ENCODE measurements at places on chromosomes 3 and 15. TPM values are rescaled to one million over a fixed set of nuclear protein-coding genes. Genes with fewer than 3 reads are reported as not detected.

GRCh38 chr3:77038930-77039605 lies 831 bp upstream of the ROBO2 start:
- DNase-seq, result peak; percentile 19

COLQ gene
- 0.29 TPM for total RNA-seq

DNA sequence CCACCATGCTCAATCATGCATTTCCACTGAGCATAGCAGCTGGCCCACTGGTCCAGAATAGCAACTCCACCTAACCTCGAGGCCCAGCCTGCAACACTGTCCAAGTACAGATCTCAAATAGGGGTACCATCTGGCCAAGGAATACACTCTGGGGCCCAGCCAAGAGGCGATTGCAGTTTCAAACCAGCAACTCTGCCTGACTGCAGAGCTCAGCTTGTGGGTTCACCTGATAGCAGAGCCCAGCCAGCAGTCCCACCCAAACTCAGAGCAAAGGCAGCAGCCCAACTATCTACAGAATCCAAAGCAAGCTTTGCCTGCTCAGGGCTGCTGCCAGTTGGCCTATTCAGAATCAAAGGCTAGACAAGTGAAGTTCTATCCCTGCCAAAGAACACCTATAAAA lies 30.5 kb downstream of the POLQ start:
- no peak for DNase-seq

DNA sequence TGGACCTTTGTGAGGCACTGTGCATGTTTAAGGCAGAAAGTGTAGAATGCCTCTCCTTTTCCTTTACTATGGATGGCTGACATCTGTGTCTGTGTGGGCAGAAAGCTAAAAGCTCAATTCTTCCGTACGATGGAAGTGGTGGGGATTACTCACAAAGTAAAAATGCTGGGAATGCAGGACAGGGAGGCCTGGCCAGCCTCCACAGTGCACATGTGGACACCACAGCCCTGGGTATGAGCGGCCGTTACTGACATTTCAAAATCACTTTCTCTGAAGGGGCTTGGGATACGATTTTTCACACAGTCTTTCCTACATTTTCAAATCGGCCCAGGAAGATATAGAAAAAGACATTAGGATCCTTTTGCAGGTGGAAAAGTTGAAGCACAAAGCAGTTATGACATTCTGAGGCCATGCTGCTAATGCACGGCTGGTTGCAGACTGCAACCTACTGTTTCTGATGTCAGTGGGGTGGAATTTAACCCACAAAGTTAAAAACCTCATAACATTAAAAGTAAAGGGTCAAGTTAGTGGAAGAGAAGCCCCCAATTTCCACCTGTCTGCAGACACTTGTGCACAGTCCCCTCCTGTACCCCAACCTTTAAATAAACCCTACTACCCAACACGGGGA lies 27.9 kb downstream of the EHD4 start:
- peak; percentile 93 for DNase-seq

DPPA2 gene
- total RNA-seq, result 0.68 TPM

CAMP gene
- not detected for total RNA-seq

GRCh38 chr3:102354818-102355515 lies 79.8 kb upstream of the ZPLD1 start:
- DNase-seq, result peak; percentile 11

- peak; percentile 63 for DNase-seq
Observed at GRCh38 chr15:38254051-38254883, 1.6 kb downstream of the SPRED1 start.

PLAAT1 gene
- 9.4 TPM for total RNA-seq

GRCh38 chr15:64685230-64685888 lies 90.0 kb downstream of the RBPMS2 start:
- DNase-seq, result no peak

All from Daoy (cell line).